SJSA1 (cell line): ENCODE measurements at places on chromosomes 4 and X. TPM values are rescaled to one million over a fixed set of nuclear protein-coding genes. Genes with fewer than 3 reads are reported as not detected.

- no peak for DNase-seq
These were observed 640.3 kb downstream of the TRIML1 start for GRCh38 chr4:188779581-188779980.

Gene PPM1K
- total RNA-seq: 17.7 and 18.0 TPM in 2 replicates

- DNase-seq: no peak
These were observed 250.5 kb downstream of the TMEM47 start for GRCh38 chrX:34406580-34406979.

DNA sequence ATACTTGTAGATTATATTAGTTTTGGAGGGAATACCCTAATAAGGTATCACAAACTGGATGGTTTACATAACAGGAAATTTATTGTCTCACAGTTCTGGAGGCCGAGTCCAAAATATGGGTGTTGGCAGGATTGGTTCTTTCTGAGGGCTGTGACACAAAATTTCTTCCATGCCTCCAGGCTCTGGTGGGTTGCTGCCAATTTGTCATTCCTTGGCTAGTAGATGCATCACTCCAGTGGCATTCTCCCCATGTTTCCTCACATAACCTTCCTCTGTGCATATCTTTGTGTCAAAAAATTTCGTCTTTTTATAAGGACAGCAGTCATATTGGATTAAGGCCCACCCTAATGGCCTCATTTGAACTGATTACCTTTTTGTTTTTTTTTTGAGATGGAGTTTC lies 49.3 kb downstream of the APELA start:
- DNase-seq: peak; percentile 62

Gene APELA
- total RNA-seq: 17.7 and 24.9 TPM in 2 replicates

Gene CFI
- 3.7 and 6.1 TPM in 2 replicates for total RNA-seq

Gene MAGEA9
- total RNA-seq: not detected in 2 replicates

DNA sequence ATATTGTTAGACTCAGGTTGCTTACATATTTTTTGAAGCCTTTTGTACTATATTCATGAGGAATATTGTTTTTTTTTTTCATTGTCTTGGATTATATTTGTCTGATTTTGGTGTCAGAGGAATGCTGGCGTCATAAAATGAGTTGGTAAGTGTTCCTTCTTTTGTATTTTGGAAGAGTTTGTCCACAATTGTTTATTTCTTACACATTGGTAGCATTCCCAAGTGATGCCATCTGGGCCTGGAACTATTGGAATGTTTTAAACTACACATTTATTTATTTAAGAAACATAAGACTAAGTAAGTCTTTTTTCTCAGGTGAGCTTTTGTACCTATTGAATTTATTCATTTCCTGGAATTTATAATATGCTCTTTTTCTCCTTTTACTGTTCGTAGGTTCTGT lies 107.6 kb downstream of the LARP1B start:
- DNase-seq: peak; percentile 83

DNA sequence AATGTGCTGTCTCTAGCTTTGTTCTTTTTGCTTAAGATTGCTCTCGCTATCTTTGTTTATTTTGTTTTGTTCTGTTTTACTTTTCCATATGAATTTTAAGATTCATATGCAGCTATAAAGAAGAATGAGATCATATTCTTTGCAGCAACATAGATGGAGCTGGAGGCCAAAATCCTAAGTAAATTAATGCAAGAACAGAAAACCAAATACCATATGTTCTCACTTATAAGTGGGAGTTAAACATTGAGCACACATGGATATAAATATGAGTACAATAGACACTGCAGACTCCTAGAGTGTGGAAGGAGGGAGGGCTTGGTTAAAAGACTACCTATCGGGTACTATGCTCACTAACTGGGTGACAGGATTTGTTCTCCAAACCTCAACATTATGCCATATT lies 237.8 kb downstream of the TRAM1L1 start:
- no peak for DNase-seq

DNA sequence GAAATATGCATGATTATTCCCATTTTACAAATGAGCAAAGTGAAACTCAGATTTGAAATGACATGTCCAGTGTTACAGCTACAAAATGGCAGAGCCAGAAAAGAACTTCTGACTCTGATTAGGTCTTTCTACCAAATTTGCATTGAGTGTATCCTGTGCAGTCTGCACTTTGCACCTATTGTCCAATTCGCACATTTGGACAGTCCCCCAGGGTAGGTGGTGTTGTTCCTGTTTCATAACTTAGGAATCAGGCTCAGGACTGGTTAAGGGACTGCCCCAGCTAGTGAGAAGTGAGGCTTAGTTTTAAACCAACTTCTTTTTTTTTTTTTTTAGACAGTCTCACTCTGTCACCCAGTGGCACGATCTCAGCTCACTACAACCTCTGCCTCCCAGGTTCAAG lies 137.9 kb upstream of the NALF2 start:
- DNase-seq: no peak

DNA sequence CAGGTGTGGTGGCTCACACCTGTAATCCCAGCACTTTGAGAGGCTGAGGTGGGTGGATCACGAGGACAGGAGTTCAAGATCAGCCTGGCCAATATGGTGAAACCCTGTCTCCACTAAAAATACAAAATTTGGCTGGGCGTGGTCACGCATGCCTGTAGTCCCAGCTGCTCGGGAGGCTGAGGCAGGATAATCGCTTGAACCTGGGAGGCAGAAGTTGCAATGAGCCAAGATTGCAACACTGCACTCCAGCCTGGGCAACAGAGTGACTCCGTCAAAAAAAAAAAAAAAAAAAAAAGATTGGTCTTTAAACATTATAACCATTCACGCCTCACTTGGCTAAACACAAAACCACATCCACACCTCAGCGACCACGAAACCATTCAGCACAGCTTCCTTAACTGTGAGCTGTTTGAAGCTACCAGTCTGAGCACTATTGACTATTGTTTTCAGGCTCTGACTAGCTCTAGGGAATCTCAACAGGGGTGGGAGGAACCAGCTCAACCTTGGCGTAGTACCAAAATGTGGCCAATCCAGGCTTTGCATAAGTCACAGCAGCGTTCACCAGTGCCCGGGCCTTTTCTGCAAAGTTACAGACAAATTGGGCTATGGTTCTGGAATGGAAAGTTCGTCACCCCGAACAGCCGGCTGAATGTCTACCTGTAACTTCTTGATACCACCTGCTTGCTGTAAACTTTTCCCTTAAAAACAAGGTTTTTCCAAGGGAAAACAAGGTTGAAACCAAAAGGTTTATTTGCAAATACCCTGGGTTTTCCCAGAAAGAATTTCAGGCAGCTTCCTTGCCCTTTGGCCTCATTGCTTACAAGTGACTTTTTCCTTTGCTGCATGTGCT lies 73.6 kb upstream of the DHX15 start:
- peak; percentile 48 for DNase-seq

DNA sequence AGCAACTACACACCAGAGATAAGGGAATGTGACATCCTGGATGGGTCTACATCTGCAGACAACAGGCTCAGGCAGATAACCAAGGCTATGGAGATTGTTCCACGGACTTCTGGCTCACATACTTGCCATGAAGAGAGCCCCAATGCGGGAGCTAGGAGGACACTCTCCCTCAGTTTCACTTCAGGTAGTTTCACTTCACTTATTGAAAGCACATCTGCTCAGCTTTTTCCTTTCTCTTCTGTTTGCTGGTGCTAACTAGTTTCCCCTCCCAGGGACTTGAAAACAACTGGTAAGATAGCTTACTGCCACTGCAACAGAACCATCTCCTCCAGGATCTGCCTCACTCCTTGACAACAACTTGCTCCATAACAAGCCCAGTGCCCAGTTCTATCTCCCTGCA lies 1.4 kb upstream of the CT47C1 start:
- DNase-seq: no peak

GRCh38 chr4:86816501-86817273 lies 32.5 kb downstream of the SLC10A6 start:
- DNase-seq: no peak

Gene RRAGB
- total RNA-seq: 4.4 and 7.5 TPM in 2 replicates

DNA sequence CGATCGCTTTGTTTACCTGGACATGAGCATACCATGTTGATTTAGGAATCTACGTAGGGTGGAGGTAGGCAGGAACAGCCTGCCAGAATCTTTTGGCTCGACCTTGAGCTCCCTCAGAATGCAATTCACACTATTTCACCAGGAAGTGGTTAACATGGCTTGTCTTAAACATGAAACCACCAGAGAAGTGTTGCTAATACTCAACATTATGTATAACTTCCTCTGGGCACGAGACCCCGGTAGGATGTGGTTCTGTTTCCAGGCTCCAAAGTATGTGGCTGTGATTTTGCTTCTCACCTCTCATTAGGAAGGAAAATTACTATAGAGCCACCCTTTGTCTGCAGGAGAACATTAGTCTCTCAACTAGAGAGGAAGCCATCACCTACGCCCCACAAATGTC lies 59.0 kb upstream of the VCX3B start:
- DNase-seq: no peak

GRCh38 chr4:113784497-113785250 lies 23.1 kb upstream of the CAMK2D start:
- no peak for DNase-seq

DNA sequence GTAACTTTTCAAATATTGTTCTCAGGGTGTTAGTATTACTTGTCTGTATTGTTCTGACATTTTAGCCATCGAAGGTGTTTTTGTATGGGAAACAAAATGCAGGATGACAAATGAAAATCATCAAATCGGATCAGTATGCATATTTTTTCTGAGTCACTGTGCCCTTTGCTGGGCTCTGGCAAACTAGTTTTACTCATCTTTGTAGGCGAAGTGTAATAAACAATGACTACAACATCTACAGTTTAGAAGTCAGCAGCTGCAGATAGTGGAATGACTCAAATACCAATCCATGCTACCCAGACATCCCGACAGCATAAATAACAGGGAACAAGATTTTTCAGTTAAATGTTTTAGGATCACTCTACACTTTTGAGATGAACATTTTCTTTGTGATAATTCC lies 557.3 kb upstream of the TENM3 start:
- peak; percentile 51 for DNase-seq

GRCh38 chrX:31872007-31872406 lies 800.2 kb upstream of the FTHL17 start:
- DNase-seq: no peak

DNA sequence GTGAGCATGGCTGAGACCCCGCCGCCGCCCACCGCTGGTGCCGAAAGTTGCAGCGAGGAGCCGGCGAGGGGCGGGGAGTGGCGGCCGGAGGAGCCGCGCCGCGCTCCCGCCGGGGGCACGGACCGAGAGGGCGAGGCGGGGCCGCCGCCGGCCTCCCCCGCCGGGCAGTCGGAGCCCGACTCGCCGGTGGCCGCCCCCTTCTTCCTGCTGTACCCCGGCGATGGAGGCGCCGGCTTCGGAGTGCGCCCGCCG lies 16.5 kb downstream of the UTP3 start:
- DNase-seq: peak; percentile 74

DNA sequence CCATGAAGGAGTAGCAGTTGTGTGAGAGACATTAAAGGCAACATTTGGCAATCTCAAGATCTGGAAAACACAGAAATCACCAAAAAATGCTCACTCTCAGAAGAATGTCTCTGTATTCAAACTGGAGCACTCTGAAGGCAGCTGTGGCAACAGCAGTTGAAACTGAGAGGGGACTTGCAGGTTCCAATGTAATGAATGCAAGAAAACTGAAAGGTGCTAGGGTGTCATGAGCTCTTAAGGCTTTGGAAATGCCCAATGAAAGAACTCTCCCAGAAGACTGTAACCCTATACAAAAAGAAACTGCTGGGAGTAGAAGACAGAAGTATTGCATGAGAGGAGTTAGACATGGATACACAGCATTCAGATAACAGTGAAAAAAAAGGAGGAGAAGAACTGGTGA lies 118.2 kb upstream of the HTR2C start:
- no peak for DNase-seq

- DNase-seq: no peak
These were observed 139.7 kb downstream of the TSPAN5 start for GRCh38 chr4:98518559-98519267.

DNA sequence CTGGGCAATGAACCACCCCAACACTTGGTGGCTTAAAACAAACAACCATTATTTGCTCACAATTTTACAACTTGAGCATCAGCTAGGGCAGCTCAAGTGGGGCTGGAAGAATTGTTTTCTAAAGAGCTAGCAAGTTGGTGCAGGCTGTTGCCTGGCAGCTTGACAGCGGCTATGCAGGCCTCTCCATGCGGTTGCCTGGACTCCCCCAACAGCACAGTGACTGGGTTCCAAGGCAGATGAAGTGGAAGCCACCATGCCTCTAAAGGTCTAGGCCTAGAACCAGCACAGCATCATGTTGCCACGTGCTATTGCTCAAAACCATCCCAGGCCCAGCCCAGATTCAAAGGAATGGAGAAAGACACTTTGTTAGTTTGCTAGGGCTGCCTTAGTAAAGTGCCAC lies 114.8 kb downstream of the BCOR start:
- no peak for DNase-seq

Gene TEX13B
- total RNA-seq: not detected in 2 replicates

Gene IL13RA1
- total RNA-seq: 47.7 and 52.3 TPM in 2 replicates

- no peak for DNase-seq
These were observed 333.3 kb upstream of the DDX53 start for GRCh38 chrX:22666441-22666840.

Gene PNMA6F
- not detected in 2 replicates for total RNA-seq

DNA sequence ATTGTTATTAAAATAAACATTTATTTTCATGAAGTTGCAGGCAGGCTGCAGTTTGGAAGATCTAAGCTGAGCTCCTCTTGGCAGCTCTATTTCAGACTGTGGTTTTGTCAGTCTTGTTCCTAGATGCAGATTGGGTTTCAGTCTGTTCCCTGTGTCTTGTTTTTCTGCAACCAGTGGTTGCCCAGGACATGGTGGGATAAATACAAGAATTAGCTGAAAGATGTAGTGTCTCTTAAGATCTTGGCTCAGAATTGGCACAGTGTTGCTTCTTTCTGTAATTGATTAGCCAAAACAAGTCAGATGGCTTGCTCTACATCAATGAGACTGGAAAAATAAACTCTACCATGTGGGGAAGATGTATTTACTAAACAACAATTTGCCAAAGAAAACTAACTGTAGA lies 283.0 kb upstream of the BOD1L1 start:
- no peak for DNase-seq
